ENCODE measurements at places on chromosomes 1 and 21. TPM values are rescaled to one million over a fixed set of nuclear protein-coding genes. Genes with fewer than 3 reads are reported as not detected.

The ACTL8 gene
- not detected for total RNA-seq

The ARHGEF16 gene
- total RNA-seq = 10.5 TPM

The HTR6 gene
- total RNA-seq = not detected

The PGBD5 gene
- 0.11 TPM for total RNA-seq

The NBPF15 gene
- total RNA-seq = 19.8 TPM

The TESK2 gene
- 5.1 TPM for total RNA-seq

The HUNK gene
- 0.04 TPM for total RNA-seq

The CXADR gene
- total RNA-seq = 11.7 TPM

The PALMD gene
- 5.4 TPM for total RNA-seq

The ZMYND12 gene
- 0.70 TPM for total RNA-seq

The CHI3L1 gene
- not detected for total RNA-seq

The ITGB2 gene
- 3.5 TPM for total RNA-seq

The LRRC71 gene
- not detected for total RNA-seq

The SLC35D1 gene
- total RNA-seq = 10.7 TPM

The CDC20 gene
- 277 TPM for total RNA-seq

The AIRE gene
- total RNA-seq = not detected

The KLHDC8A gene
- total RNA-seq = not detected

The RNF186 gene
- total RNA-seq = not detected

The UBE2U gene
- total RNA-seq = not detected

The MTARC2 gene
- total RNA-seq = 2.5 TPM

The HNRNPCL1 gene
- not detected for total RNA-seq

The LRRC53 gene
- total RNA-seq = not detected

The SERPINC1 gene
- not detected for total RNA-seq

The PGLYRP3 gene
- total RNA-seq = 0.34 TPM

The RGS18 gene
- total RNA-seq = 0.11 TPM

The CITED4 gene
- 151 TPM for total RNA-seq

The RNU1-2 gene
- under 0.01 TPM for total RNA-seq

The SIK1 gene
- 5.0 TPM for total RNA-seq

The TRIM17 gene
- total RNA-seq = not detected

The RSPH1 gene
- not detected for total RNA-seq

The TCHH gene
- 0.04 TPM for total RNA-seq

The SEC16B gene
- total RNA-seq = 0.72 TPM

The ISG15 gene
- 29.4 TPM for total RNA-seq

The SYT11 gene
- 0.62 TPM for total RNA-seq
